Breast epithelium (tissue), 4 donors: ENCODE measurements at places on chromosomes 5 and 9.

DNA sequence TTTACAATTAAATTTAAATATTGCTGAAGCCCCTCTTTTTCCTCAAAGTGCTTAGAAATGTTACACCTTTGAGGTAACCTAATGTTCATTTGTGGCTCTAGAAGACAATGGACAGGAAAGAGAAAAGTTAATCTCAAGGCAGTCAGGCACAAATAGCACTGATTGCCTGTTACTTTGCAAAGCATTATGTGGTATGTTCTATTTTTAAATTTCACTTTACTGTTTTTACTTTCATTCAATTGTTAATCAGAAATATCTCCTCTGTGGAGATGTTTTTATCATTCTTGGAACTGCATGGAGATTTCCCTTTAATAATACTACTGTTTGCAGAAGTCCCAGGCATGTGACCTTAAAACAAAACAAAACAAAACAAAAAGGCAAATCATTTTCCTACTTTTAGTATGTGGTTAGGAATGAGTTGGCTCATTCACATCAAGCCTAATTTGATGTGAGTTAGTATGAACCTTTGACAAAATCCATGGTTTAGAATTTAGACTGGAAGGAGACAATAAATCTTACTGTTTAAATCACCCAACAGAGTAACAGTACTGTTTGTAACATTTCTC lies 67.5 kb downstream of the CWC27 start:
- no peaks in the 10 kb centered on the region for H3K36me3 ChIP-seq
- H3K27ac ChIP-seq: no peak overlapping the region
- no peak overlapping the region for H3K4me3 ChIP-seq
- no peaks in the 10 kb centered on the region for H3K27me3 ChIP-seq

DNA sequence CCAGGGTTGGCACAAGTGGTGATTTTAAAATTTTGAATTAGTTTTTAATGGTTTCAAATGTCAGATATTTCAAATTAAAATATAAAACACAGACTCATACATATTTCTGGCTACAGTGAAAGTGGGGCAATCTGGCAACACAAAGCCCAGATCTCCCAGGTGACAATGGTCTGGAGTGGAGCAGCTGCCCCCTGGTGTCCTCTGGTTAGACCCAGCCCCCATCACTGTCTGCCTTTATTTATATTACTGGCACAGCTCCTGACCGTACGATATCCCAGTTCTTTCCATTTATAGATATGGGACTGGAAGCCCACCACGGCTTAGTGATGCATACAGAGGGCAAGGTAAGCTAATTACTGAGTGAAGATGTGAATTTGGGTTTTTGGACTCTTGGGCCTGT lies 37.3 kb downstream of the MACIR start:
- H3K27me3 ChIP-seq: no peaks in the 10 kb centered on the region
- H3K4me3 ChIP-seq: no peak overlapping the region
- H3K27ac ChIP-seq: no peak overlapping the region

DNA sequence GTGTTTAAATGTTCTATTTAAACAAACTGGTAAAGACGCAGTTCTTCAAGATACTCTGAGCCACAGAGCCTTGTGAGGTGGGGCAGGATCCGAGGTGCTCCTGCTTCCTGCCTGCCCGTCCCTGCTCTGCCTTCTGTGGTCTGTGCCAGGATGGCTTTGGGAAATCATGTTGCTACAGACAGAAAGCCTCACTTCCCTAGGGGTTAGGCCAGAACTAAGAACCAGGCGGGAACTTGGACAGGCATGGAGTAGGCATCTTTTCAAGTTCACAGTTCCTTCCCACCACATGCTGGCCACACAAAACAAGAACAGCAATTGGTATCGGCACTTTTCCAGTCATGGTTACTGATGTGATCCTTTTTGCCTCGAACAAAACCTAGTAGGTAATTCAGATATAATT lies 67.7 kb upstream of the SPOCK1 start:
- H3K36me3 ChIP-seq: no peaks in the 10 kb centered on the region
- no peak for DNase-seq
- H3K4me1 ChIP-seq: peaks cover 5% of the 10 kb centered on the region
- H3K27ac ChIP-seq: no peak overlapping the region

GRCh38 chr5:54533541-54534190 lies 16.1 kb downstream of the SNX18 start:
- peaks cover 4% of the 10 kb centered on the region for H3K4me1 ChIP-seq
- H3K27me3 ChIP-seq: no peaks in the 10 kb centered on the region
- H3K27ac ChIP-seq: peak overlapping the region; percentile 90
- H3K4me3 ChIP-seq: peak overlapping the region; percentile 27
- no peaks in the 10 kb centered on the region for H3K36me3 ChIP-seq

GRCh38 chr5:156513123-156513815 lies 186.3 kb downstream of the SGCD start:
- H3K4me1 ChIP-seq: no peaks in the 10 kb centered on the region
- H3K27me3 ChIP-seq: no peaks in the 10 kb centered on the region
- no peak for DNase-seq
- H3K4me3 ChIP-seq: no peak overlapping the region
- H3K27ac ChIP-seq: no peak overlapping the region

- no peak overlapping the region for H3K4me3 ChIP-seq
- no peak for DNase-seq
- H3K36me3 ChIP-seq: no peaks in the 10 kb centered on the region
- no peak overlapping the region for H3K27ac ChIP-seq
- no peaks in the 10 kb centered on the region for H3K4me1 ChIP-seq
These were observed 26.8 kb downstream of the ANKRD55 start for GRCh38 chr5:56206126-56206910.

GRCh38 chr5:93590493-93590892 lies 7.5 kb downstream of the NR2F1 start:
- H3K36me3 ChIP-seq: no peaks in the 10 kb centered on the region
- H3K4me3 ChIP-seq: peak overlapping the region; percentile 75
- no peak overlapping the region for H3K27ac ChIP-seq
- no peak for DNase-seq

DNA sequence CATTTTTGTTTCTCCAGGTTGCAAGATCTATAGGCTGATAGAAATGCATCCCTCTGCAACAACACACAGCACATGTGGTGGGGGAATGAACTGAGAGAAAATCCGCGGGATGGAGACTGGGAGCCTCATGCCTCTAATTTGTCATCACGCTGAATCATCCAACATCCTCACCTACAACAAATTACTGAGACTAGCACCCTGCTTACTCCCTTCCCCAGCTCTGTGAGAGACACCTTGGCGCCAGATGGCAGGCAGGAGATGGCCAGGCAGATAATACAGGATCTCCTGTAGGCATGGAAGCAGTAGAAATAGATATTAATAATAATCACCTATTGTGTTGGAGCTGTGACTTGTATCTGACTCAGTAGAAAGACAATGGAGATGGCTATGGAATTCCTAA lies 276.9 kb downstream of the SEMA5A start:
- H3K4me1 ChIP-seq: no peaks in the 10 kb centered on the region
- no peaks in the 10 kb centered on the region for H3K36me3 ChIP-seq
- H3K4me3 ChIP-seq: no peak overlapping the region
- H3K27ac ChIP-seq: no peak overlapping the region
- no peak for DNase-seq

- no peak overlapping the region for H3K27ac ChIP-seq
- H3K4me1 ChIP-seq: no peaks in the 10 kb centered on the region
- no peak for DNase-seq
- no peaks in the 10 kb centered on the region for H3K27me3 ChIP-seq
These were observed 174.7 kb upstream of the FBXL17 start for GRCh38 chr5:108556441-108557145.

GRCh38 chr5:89570557-89570956 lies 687.6 kb upstream of the MEF2C start:
- no peak overlapping the region for H3K4me3 ChIP-seq
- H3K27me3 ChIP-seq: no peaks in the 10 kb centered on the region
- H3K4me1 ChIP-seq: no peaks in the 10 kb centered on the region
- H3K27ac ChIP-seq: no peak overlapping the region
- DNase-seq: no peak

GRCh38 chr9:120855827-120856670 lies 13.3 kb upstream of the PSMD5 start:
- H3K4me3 ChIP-seq: no peak overlapping the region
- H3K36me3 ChIP-seq: no peaks in the 10 kb centered on the region
- no peaks in the 10 kb centered on the region for H3K4me1 ChIP-seq
- DNase-seq: no peak
- no peak overlapping the region for H3K27ac ChIP-seq
- H3K27me3 ChIP-seq: no peaks in the 10 kb centered on the region

- no peak overlapping the region for H3K27ac ChIP-seq
- H3K27me3 ChIP-seq: no peaks in the 10 kb centered on the region
These were observed 1381.8 kb downstream of the EFNA5 start for GRCh38 chr5:106288979-106289378.

DNA sequence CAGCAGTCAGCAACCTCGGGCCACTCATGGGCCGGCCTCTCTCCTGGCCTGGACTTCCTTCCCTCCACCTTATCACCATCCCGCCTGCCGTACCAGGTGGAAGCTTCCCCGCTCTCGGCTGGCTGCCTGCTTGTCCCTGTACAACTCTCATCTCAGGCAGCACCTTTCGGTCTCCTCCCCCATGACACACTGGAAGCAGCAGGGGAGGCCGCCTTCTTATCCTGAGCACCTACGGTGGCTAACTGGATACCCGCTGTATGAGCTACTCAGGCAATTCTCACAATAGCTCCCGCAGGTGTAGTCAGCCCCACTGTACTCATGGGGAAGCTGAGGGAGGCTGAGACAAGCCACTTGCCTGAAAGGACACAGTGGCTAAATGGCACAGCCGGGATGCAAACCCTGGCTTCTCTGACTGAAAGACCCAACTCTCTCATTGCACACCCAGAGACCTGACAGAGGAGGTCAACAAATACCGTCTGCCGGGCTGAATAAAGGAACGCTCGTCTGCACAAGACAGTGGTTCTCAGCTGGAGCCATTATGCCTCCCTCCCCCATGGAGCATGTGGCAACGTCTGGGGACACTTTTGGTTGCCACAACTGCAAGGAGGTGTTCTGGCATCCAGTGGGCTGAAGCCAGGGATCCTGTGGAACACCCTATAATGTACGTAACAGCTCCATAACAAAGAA lies 9.6 kb downstream of the STK10 start:
- H3K36me3 ChIP-seq: no peaks in the 10 kb centered on the region
- DNase-seq: no peak
- no peaks in the 10 kb centered on the region for H3K4me1 ChIP-seq
- no peak overlapping the region for H3K27ac ChIP-seq

DNA sequence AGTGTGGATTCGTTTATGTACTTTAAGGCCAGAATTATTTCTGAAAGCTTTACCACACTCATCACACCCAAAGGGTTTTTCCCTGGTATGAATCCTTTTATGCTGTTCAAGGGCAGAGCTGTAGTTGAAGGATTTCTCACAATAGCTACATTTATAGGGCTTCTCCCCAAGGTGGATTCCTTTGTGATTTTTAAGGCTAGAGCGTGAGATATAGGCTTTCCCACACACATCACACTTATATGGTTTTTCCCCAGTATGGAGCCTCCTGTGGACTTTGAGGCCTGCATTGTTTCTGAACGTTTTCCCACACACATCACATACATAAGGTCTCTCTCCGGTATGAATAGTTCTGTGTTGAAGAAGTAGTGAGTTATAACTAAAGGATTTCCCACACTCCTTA lies 11.2 kb downstream of the ZFP62 start:
- peaks cover 18% of the 10 kb centered on the region for H3K36me3 ChIP-seq
- DNase-seq: no peak
- H3K4me3 ChIP-seq: no peak overlapping the region
- H3K4me1 ChIP-seq: no peaks in the 10 kb centered on the region

DNA sequence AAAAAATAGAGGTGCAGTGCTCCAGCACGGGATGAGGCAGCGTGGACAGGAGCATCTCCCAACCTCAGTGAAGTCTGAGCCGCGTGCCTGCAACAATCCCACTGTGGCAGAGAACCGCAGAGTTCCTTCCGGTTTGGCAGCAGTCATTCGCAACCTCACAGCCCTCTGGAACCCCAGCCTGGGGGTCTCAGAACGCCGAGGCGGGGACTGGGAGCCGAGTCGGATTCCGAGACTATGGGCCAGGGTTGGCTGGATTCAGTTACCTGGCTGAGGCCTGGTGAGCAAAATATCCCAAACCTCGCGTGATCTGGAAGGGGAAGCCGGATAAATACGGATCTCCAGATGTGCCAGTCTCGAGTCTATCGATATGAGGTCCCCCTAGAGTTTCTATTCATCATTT lies 27.0 kb downstream of the CDKN2A start:
- H3K27ac ChIP-seq: no peak overlapping the region
- no peaks in the 10 kb centered on the region for H3K36me3 ChIP-seq
- no peak for DNase-seq
- H3K4me3 ChIP-seq: no peak overlapping the region
- H3K27me3 ChIP-seq: peaks cover 4% of the 10 kb centered on the region

DNA sequence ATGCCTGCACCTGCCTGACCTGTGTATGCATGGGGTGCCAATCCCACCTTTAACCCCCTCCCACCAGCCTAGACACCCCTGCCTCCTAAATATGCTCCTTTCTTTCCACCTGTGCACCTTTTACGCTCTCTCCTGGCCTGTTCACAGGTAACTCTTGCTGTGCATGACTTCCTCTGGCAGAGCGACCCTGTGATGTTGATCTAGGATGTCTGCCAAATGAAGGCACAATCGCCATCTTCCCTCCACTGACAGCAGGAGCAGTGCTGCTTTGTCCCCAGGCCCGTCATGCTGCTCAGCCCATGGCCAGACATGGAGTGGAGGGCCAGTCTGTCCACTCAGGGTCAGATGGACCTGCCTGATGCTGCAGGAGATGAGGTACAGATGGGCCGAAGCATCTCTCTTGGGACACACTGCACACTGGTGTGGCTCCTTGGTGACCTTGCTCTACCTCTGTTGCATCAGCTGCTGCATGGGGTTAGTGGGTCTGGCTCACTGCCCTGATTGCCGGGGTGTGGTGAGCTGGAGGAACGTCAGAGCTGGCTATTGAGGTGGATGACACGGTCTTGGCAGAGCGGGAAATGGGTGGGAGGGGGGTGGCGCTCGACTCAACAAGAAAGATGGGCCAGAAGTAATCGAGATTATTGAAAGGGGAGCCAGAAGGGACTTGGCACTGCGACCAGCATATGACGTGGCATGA lies 101.7 kb upstream of the PITX1 start:
- no peaks in the 10 kb centered on the region for H3K4me1 ChIP-seq
- H3K27ac ChIP-seq: no peak overlapping the region
- H3K36me3 ChIP-seq: no peaks in the 10 kb centered on the region
- no peak overlapping the region for H3K4me3 ChIP-seq
- no peak for DNase-seq

GRCh38 chr9:137146527-137146918 lies 7.6 kb downstream of the GRIN1 start:
- no peaks in the 10 kb centered on the region for H3K4me1 ChIP-seq
- H3K4me3 ChIP-seq: no peak overlapping the region
- H3K27ac ChIP-seq: no peak overlapping the region
- no peaks in the 10 kb centered on the region for H3K36me3 ChIP-seq
- DNase-seq: no peak

DNA sequence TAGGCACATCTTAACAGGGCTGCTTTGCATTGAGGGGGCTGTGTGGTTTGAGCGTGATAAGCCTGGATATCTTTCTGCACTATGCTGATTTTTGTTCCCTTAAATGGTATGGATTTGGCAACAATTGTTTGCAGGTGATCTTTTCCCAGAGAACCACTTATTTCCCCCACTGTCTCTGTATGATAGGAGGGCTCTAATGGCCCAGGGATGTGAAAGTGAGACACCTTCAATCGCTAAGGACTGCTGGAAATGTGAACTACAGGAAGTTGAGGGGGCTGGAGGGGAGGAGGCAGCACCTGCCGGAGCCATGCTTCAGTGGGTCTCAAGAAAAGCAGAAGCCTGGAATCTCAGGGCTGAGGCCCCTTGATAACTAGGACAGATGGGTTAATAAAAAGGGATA lies 29.4 kb downstream of the SYK start:
- DNase-seq: no peak
- no peak overlapping the region for H3K27ac ChIP-seq
- no peaks in the 10 kb centered on the region for H3K36me3 ChIP-seq
- H3K4me3 ChIP-seq: no peak overlapping the region
- H3K4me1 ChIP-seq: no peaks in the 10 kb centered on the region
- no peaks in the 10 kb centered on the region for H3K27me3 ChIP-seq
